ENCODE measurements at places on chromosomes 5 and 9.

GRCh38 chr9:113463418-113464285, at the start of gene RGS3:
RGS3 (plus strand) TSS chr9:113463727; CDS start chr9:113463803, 76 bp downstream.
- no peak for DNase-seq
- H3K4me3 ChIP-seq = peak within 1 kb of the TSS; percentile 70
- no peaks in the 10 kb centered on the region for H3K27me3 ChIP-seq
- H3K4me1 ChIP-seq = no peaks in the 10 kb centered on the region
- H3K36me3 ChIP-seq = no peaks in the 10 kb centered on the region
- H3K27ac ChIP-seq = peak within 1 kb of the TSS; percentile 79

DNA sequence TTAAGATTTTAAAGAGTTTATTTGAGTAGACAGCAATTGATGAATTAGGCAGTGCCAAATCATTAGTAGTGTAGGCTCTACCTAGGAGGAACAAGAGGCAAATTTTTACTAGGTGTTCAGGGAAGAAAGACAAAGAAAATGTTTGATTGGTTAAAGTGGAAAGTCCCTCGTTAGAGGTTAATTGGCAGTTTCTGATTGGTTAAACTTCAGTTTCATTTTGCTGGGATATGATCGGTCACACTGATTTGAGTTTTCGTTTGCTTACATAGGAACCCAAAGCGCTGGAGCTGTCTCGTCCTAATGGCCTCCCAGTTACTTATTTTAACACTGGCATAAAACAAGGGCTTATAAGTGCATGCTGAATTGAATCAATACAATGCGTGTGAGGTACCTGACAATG, 15.1 kb downstream of the DMAC1 start:
- no peaks in the 10 kb centered on the region for H3K4me1 ChIP-seq
- H3K27ac ChIP-seq = no peak overlapping the region
- no peak overlapping the region for H3K4me3 ChIP-seq
- H3K36me3 ChIP-seq = no peaks in the 10 kb centered on the region
- no peaks in the 10 kb centered on the region for H3K27me3 ChIP-seq

- H3K4me1 ChIP-seq = no peaks in the 10 kb centered on the region
- no peak for DNase-seq
- H3K4me3 ChIP-seq = no peak overlapping the region
- H3K27ac ChIP-seq = no peak overlapping the region
These were observed 91.2 kb downstream of the ARRDC3 start for GRCh38 chr5:91291628-91292569.

- no peak overlapping the region for H3K4me3 ChIP-seq
- H3K36me3 ChIP-seq = no peaks in the 10 kb centered on the region
- no peaks in the 10 kb centered on the region for H3K27me3 ChIP-seq
- no peaks in the 10 kb centered on the region for H3K4me1 ChIP-seq
- DNase-seq = no peak
These were observed 112.5 kb downstream of the SLC12A2 start for GRCh38 chr5:128196080-128196479.

GRCh38 chr9:112170235-112170634, 4.9 kb downstream of the SUSD1 start:
- no peaks in the 10 kb centered on the region for H3K4me1 ChIP-seq
- no peaks in the 10 kb centered on the region for H3K36me3 ChIP-seq
- no peak for DNase-seq

DNA sequence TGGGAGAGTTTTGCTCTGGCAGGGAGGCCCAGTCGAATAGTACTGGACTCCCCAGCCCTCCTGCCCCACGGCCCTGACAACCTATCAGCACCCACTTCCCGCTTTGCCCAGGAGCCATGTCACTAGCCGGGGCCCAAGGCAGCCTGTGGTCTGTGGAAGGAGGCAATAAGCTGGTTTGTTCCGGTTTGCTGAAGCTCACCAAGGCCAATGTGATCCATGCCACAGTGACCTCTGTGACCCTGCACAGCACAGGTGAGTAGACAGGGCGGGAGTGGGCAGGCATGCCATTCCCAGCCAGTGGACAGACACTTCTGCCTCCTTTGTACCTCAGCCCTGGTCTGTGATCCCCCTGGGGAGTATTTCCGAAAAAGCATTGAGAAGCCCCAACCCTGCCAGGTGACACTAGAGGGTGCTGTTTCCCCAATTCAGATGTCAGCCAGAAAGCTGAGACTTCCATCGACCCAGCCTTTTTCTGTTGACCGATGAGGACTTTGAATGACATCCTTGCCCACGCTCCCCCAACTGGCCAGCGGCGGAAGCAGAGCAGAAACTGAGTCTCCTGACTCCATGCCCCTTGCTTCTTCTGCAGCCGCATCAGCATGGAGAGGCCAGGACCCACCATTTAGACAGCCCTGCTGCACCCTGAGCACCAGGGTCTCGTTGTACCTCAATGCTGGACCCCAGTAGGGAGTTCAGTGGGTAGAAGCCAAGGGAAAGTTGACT, 9.6 kb downstream of the PCYOX1L start:
- H3K27me3 ChIP-seq = no peaks in the 10 kb centered on the region
- H3K4me3 ChIP-seq = no peak overlapping the region
- peak; percentile 84 for DNase-seq
- H3K27ac ChIP-seq = peak overlapping the region; percentile 56

DNA sequence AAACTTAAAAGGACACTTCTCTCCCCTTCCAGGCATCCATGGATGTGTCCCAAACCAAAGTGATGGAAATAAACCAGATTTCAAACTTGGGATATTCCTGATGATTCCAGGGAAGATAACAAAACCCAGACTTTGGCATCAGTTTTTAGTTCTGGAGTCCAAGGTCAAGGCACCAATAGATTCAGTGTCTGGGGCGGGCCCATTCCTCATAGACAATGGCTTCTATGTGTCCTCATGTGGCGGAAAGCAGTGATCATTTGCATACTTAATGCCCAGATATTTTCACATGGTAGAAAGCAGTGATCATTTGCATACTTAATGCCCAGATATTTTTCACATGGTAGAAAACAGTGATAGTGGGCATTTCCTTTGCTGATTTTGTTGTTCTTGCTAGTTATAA, 151.4 kb upstream of the DAP start:
- H3K27me3 ChIP-seq = no peaks in the 10 kb centered on the region
- DNase-seq = no peak
- H3K36me3 ChIP-seq = no peaks in the 10 kb centered on the region

DNA sequence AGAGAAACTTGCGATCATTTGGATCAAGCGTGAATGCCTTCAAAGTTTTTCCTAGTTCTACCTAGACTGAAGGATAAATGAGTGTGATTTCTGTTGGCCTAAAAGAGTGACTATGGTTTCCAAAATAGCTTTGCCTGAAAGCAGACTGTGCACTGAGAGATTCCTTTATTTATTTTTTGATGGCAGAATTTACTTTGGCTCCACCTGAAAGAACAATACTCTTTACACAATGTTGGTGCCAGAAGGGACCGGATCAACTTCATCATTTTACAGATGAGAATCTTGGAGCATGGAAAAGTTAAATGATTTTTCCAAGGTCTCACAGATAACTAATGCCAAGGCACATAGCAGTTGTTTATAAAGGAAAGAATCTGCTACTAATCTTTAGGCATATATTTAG, 199.6 kb downstream of the KCTD16 start:
- H3K27me3 ChIP-seq = no peaks in the 10 kb centered on the region
- H3K27ac ChIP-seq = no peak overlapping the region
- H3K4me3 ChIP-seq = no peak overlapping the region
- no peaks in the 10 kb centered on the region for H3K4me1 ChIP-seq
- no peaks in the 10 kb centered on the region for H3K36me3 ChIP-seq

GRCh38 chr5:147169399-147169798, 65.4 kb upstream of the STK32A start:
- H3K27me3 ChIP-seq = no peaks in the 10 kb centered on the region
- no peak overlapping the region for H3K27ac ChIP-seq
- H3K4me3 ChIP-seq = no peak overlapping the region

DNA sequence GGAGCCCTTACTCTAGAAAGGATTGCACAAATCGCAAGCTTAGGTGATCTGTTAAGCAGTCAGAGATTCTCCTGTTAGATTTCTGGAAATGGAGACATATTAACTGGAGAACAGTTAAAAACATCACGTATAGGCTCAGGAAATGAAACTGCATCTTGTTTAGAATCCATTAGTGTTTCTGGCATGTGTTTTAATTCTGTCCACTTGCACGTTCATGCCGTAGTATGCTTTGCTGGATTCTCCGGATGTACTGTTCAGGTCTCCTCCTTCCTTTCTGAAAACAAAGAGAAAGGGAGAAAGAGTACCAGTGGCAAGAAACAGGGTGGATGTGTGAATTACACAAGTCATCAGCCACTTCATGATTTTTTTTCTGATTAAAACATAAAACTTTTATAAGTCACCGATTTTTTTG, 2.5 kb upstream of the RGMB start:
- DNase-seq = no peak
- H3K27me3 ChIP-seq = no peaks in the 10 kb centered on the region
- peak overlapping the region; percentile 80 for H3K27ac ChIP-seq
- H3K4me3 ChIP-seq = peak overlapping the region; percentile 73
- H3K4me1 ChIP-seq = peaks cover 13% of the 10 kb centered on the region

GRCh38 chr9:85600675-85601263, 141.0 kb downstream of the AGTPBP1 start:
- no peak for DNase-seq
- H3K27ac ChIP-seq = no peak overlapping the region
- no peak overlapping the region for H3K4me3 ChIP-seq
- peaks cover 18% of the 10 kb centered on the region for H3K36me3 ChIP-seq
- no peaks in the 10 kb centered on the region for H3K27me3 ChIP-seq
- H3K4me1 ChIP-seq = no peaks in the 10 kb centered on the region

- no peaks in the 10 kb centered on the region for H3K36me3 ChIP-seq
- H3K27me3 ChIP-seq = no peaks in the 10 kb centered on the region
- no peak for DNase-seq
- H3K27ac ChIP-seq = no peak overlapping the region
These were observed 57.7 kb upstream of the SHB start for GRCh38 chr9:38126730-38127129.

- H3K4me1 ChIP-seq = no peaks in the 10 kb centered on the region
- H3K27ac ChIP-seq = no peak overlapping the region
- no peak overlapping the region for H3K4me3 ChIP-seq
- no peaks in the 10 kb centered on the region for H3K27me3 ChIP-seq
- H3K36me3 ChIP-seq = no peaks in the 10 kb centered on the region
- no peak for DNase-seq
These were observed 330.7 kb downstream of the ADGRV1 start for GRCh38 chr5:90889325-90889600.

- H3K4me3 ChIP-seq = no peak overlapping the region
- H3K27me3 ChIP-seq = no peaks in the 10 kb centered on the region
- no peaks in the 10 kb centered on the region for H3K36me3 ChIP-seq
These were observed 141.9 kb upstream of the EFNA5 start for GRCh38 chr5:107812570-107813141.

DNA sequence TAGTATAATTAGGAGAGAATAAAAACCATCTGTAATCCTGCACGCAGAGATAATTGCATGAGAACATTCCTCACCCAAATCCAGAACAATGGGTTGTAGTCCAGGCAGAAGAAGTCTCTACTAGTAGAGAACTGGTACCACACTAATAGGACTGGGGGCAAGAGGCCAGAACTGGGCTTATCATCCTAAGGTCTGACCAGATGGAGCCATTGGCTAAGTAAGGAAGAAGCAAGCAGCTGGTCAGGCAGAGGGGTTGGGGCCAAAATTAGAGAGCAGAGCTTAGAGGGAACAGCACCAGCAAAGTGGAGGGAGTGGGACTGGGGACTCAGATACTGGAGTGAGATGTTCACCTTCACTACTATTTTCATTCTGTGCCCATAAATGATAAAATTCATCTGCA, 35.4 kb upstream of the MAP1B start:
- no peaks in the 10 kb centered on the region for H3K27me3 ChIP-seq
- H3K27ac ChIP-seq = no peak overlapping the region
- no peak for DNase-seq
- H3K4me3 ChIP-seq = no peak overlapping the region
- H3K36me3 ChIP-seq = no peaks in the 10 kb centered on the region

DNA sequence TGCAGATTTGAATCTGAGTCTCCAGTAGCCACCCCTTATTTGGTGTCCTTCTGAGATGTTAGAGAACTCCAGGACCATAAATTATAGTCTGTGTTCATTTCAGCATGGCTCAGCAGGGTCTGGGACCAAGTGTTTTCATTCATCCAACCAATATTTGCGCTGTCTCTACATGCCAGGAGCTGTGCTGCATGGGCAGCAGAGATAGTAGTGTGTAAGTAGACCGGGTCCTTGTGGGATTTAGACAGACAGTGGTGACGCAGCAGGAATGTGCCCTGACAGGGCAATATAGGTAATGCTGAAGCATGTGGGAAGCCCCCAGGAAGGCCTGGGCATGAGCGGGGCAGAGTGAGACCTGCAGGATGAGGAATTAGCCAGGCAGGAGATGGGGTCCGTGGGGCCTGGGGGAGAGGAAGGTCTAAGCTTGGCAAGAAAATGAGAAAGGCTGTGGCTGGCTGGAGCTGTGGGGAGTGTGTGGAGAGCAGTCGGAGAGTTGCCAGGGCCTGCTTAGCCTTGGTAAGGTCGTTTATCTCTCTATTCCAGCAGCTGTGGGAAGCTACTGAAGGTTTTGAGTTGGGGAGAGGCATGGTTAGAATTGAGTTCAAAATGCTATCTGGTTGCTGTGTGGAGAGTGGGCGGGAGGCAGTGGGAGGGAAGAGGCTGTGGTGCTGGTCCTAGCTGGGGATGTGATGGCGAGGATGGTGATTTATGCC, 16.8 kb downstream of the STXBP1 start:
- H3K27me3 ChIP-seq = no peaks in the 10 kb centered on the region
- H3K36me3 ChIP-seq = no peaks in the 10 kb centered on the region
- no peaks in the 10 kb centered on the region for H3K4me1 ChIP-seq
- H3K4me3 ChIP-seq = no peak overlapping the region

DNA sequence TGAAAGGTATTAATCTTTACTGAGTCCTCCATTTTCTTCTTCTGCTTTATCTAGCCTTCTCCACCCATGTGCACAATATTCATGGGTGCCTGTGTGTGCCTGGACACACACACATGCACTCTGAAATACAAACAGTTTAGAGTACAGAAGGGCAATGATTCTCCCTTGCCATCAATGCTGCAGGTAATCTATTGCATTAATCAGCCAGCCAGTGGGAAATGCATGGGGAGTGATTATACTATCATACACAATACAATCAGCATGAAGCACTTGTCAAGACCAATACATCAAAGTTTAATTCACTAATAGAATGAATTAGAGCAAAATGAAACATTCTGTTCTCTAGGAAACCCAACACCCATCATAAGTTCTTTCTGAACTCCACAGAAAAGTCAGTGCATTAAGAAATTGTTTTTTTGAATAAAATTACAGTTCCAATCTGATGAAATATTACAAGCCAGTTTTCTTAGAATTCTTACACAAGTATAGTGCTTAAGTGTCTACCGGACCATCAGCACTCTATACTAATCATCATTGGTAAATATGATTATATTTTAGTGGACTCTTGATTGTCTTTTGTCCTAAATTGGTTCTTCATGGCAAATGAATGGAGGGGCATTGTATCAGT, 172.2 kb downstream of the ZSWIM6 start:
- no peak overlapping the region for H3K27ac ChIP-seq
- no peaks in the 10 kb centered on the region for H3K4me1 ChIP-seq
- no peak overlapping the region for H3K4me3 ChIP-seq
- H3K36me3 ChIP-seq = no peaks in the 10 kb centered on the region
- no peaks in the 10 kb centered on the region for H3K27me3 ChIP-seq
- DNase-seq = no peak

- H3K27me3 ChIP-seq = no peaks in the 10 kb centered on the region
- H3K4me1 ChIP-seq = no peaks in the 10 kb centered on the region
- no peak overlapping the region for H3K27ac ChIP-seq
These were observed 13.6 kb upstream of the VDAC1 start for GRCh38 chr5:134018154-134018985.

- no peaks in the 10 kb centered on the region for H3K27me3 ChIP-seq
- no peaks in the 10 kb centered on the region for H3K36me3 ChIP-seq
- DNase-seq = no peak
These were observed 88.5 kb downstream of the PRR16 start for GRCh38 chr5:120552638-120553037.
